ENCODE measurements at places on chromosomes 12 and 14.

DNA sequence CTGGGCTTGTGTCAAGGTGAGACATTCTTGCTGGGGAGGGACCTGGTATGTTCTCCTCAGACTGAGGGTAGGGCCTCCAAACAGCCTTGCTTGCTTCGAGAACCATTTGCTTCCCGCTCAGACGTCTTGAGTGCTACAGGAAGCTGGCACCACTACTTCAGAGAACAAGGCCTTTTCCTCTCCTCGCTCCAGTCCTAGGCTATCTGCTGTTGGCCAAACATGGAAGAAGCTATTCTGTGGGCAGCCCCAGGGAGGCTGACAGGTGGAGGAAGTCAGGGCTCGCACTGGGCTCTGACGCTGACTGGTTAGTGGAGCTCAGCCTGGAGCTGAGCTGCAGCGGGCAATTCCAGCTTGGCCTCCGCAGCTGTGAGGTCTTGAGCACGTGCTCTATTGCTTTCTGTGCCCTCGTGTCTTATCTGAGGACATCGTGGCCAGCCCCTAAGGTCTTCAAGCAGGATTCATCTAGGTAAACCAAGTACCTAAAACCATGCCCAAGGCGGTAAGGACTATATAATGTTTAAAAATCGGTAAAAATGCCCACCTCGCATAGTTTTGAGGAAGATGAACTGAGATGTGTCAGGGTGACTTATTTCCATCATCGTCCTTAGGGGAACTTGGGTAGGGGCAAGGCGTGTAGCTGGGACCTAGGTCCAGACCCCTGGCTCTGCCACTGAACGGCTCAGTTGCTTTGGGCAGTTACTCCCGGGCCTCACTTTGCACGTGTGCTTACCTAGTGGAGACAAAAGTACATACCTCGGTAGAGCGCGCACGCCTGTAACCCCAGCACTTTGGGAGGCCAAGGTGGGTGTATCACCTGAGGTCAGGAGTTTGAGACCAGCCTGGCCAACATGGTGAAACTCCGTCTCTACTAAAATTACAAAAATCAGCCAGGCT, 4.3 kb downstream of the GAPDH start:
- DNase-seq, result no peak

DNA sequence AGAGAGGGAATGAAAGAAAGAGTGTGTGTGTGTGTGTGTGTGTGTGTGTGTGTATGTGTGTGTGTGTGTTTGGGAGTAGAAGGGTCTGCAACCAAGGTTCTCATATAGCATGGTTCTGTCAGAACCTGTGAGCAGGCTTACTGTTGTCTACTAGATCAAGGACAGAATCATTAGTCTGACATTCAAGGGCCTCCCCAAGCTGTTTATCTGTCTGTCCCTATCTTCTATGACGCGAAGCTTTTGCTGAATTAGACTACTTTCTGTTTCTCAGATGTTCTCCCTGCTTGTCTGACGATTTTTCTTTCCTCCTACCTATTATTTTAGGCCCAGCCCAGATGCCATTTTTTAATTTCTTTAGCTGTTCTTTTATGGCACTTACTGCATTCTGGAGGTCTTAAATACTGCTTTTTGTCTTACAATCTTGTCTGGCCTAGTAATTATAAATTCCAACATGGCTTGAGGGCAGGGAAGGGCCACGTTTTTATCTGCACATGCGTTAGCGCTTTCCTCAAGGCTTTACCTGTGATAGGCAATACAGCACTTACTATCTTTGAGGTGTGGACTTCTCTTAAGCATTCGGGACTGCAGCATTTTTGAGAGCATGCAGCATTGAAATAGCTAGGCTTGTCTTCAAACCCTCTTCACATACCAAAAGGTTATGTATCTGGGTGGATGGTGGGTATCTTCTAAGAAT, 150.2 kb downstream of the TTLL5 start:
- DNase-seq, result no peak

DNA sequence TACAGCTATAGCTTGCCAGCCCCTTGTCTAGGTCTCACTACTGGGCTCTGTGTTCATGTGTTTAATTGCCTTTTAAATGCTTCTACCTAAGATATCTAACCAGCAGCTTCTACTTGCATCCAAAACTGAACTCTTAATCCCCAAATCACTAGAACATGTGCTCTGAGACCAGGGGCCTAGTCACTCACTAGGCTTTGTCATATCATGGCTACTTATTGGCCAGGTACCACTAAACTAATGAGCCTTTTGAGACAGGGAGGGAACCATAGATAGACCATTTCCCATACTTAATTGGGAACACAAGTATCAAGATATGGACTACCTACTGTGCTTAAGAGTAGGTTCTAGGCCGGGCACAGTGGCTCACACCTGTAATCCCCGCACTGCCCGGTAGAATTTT, 6.5 kb downstream of the HSP90B1 start:
- DNase-seq, result no peak

- peak; percentile 82 for DNase-seq
Observed at GRCh38 chr12:55073043-55074022, 52.9 kb upstream of the OR9K2 start.

- DNase-seq, result no peak
Observed at GRCh38 chr14:101808020-101808641, 46.6 kb downstream of the PPP2R5C start.

DNA sequence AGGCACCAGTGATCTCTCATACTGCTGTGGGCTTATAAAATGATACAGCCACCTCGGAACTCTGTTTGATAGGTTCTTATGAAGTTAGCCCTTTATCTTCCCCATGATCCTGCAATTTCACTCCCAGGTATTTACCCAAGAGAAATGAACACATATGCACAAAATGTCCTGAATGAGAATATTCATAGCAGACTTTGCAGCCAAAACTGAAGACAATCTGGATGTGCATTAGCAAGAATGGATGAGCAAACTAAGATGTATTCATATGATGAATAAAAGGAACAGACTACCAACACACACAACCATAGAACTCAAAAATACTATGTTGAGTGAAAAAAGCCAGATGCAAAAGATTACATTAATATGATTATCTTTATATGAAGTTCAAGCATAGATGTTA, 66.7 kb downstream of the KCNA5 start:
- DNase-seq, result no peak

DNA sequence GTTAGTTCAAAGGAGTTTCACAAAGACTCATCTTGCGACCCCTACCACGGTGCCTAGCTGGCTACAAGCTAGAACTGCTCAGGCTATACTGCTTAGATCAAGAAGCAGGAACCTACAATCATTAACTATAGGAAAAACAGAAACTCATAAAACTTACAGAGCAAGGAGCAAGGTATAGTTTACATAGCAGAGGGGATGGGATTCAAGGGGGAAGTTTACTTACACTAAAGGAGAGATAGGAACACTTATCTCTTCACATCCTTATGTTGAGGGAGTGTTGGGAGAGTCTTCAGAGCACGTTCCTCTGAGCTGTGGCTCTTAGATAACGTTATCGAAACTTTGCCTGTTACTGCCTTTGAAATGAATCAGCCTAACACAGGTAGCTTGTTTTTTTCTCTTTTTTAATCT, 58.1 kb downstream of the FSCB start:
- no peak for DNase-seq

- DNase-seq, result no peak
Observed at GRCh38 chr14:68401855-68402254, 391.0 kb downstream of the ZFP36L1 start.

DNA sequence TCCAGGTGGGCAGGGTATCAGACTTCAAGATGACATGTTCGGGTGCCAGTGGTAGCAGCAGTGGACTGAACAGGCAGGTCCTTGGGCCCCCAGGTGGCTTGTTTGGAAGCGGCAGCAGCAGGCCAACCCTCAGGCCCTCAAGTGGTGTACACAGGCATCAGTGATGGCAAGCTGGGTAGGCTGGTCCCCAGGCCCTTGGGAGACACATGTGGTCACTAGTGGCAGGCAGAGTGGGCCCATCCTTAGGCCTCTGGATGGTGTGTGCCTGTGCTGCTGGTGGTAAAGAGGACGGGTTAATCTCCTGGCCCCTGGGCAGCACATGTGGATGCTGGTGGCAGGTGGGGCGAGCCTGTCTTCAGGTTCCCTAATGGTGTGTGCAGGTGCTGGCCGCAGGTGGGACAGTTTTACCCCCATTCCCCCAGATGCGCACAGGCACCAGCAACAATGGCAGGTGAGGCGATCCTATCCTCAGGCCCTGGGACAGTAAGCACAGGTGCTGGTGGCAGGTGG, 8.0 kb downstream of the OAS2 start:
- no peak for DNase-seq

DNA sequence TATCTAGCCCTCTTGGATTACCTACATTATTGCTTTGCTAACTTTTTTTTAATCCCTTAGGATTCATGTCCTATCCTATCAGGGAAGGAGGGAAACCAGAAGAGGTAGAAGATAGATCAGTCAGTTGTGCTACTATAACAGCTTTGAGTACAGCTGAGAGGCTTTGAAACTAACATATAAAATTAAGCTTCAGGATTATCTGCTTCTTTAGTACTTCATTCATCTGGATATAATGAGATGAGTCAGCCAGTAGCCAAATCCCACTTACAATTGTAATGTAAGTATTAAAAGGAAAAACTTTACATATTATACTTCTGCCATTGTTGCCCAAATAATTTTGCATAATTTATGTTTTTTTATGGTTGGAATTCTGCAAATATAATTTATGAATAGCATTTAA, 33.4 kb upstream of the ANO6 start:
- DNase-seq, result no peak

DNA sequence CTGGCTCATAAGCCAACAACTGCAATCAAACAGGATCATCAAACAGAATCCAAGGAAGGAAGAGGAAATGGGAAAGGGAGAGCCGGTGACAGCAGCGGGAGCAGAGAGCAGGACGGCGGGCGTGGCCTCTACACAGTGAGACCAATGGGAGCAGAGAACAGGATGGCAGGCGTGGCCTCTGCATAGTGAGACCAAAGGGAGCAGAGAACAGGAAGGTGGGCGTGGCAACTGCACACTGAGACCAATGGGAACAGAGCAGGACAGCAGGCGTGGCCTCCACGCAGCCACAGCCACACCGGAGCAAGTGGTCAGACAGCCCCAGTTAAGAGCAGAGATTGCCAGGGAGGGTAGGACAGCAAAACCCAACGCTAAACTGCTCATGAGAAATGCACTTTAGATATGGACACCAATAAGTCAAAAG, 16.4 kb downstream of the LRCOL1 start:
- peak; percentile 27 for DNase-seq

DNA sequence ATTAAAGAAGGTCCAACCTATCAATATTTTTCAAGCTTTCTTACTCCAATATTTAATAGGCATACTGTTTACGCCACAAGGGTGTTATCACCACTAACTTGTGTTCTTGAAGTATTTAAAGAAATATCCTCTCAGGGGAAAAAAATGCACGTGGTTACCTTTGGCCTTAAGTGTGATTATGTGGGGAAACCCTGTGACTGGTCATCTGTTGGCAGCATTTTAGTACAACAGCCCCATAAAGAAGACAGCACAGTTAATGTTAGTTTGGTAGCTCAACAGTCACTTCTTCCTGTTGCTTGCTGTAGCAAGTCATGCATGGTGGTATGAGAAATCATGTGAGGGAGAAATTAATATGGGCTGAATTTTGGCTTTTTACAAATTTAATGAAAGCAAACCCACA, 1021.5 kb upstream of the TMEM132C start:
- DNase-seq, result no peak

GRCh38 chr12:131832321-131833231, 4.4 kb downstream of the MMP17 start:
- no peak for DNase-seq

DNA sequence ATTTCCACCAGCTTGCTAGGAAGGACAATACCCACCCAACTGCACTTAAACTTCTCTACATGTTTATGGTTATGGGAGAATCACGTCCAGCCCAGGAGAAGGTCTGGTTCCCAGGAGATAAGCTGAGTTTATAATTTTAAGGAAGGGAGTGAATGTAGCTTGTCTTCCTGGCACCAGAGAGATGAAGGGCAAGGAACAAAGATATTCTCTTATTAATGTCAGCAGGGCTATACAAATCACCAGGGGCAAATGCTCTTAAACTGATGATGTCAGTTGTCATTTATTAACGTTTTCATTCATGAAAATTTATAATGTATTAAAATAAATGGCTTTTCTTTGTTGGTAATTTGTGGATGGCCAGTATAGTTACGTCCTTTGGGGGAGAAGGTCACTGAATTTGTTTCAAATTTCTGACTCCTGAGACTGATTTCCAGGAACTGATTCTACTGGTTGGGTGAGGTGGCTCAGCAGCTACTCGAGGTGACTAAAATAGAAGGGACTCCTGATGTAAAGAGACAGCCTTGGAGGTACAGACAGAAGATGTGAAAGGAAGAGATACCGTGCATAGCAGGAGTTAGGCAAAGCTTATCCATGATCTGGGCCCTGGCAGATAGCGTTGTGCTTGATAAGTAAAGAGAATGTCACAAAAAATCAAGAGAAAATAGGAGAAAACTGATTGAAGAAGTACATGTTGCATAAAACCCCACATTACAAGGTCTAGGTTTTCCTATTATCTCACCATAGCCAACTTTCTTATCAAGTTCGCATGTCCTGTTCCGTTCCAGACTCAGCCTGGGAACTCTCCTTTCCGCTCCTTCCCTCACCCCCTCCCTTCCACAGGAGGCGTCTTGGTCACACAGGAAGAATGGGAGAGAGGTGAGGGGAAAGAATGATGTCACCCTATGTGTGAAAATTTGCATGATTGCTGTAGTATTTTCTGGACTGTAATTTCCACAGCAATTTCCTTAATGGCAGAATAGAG, 367.1 kb upstream of the FAR2 start:
- no peak for DNase-seq

DNA sequence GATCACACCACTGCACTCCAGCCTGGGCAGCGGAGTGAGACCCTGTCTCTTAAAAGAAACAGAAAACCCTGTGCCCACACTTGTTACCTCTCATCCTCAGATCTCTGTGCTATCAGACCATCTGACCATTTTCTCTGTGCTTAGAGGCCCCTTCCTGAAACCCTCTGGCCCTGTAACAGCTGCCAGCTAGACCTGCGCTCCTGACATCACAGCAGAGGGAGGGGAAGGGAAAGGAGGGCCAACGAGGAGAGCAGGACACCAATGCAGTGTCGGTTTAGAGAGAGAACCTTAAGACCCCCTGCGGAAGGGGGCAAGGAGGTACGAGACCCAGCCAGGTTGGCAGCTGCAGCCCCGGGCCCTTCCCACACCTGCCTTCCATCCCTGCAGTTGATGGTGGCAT, 42.4 kb downstream of the SLC8B1 start:
- no peak for DNase-seq

- no peak for DNase-seq
Observed at GRCh38 chr12:107064687-107065086, 28.7 kb downstream of the CRY1 start.

- DNase-seq, result no peak
Observed at GRCh38 chr14:104103061-104103445, 17.6 kb downstream of the ASPG start.

Measured in CD14-positive monocyte (primary cell).